Stimulated activated naive CD4-positive, alpha-beta T cell treated with Interleukin-2 at 50 U/mL for 16 hours (primary cell): ENCODE measurements at places on chromosomes 12 and 14.

DNA sequence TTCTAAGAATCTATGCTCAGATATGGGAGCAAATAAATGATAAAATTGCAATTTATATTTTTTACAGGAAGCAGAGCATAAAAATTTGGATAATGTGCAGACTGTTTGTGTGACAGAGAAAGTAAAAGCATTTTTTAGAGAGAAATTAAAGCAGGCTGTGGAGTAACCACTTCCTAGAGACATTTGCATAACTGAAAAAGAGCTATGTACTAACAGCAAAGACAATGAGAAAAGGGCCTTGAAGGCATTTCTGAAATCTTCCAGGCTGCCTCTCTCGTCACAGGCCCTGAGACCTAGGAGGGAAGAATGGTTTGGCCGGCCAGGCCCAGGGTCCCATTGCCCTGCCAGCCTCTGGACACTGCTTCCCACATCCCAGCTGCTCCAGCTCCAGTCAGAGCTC is 247.2 kb downstream of the ALX1 start:
- DNase-seq, result no peak

- no peak for DNase-seq
Observed at GRCh38 chr14:99475660-99476059, 5.0 kb downstream of the SETD3 start.

DNA sequence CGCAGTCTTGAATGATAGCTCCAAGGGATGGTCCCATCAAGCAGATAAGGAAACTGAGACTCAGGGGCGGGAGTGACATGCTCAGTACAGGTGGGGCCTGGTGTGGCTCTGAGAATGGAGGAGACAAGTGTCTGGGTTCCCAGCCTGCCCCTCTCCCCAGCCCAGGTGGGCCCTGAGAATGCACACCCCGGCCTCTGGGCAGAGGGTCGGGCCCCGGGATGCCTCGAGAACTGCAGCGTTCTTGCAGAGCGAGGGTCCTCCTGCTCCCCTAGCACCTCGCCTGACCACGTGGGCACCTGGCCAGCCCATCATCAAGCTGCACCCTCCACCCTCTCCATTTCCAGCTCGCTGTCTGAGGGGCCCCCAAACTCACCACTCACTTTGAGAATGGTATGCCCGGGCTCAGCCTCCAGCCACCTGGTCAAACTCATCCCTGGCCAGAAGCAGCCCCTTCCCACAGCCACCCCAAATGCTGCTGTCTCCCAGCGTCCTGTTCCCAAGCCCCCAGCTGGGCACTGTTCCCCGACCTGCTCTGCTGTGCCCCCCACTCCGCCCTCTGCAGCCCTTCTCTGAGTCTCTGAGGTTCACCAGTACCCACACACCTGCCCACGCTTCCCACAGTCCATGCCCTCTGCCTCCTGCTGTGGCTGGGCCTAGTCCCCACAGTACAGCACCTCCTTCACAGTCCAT is 44.3 kb downstream of the CYP46A1 start:
- no peak for DNase-seq

- DNase-seq, result no peak
Observed at GRCh38 chr12:28290262-28290661, 100.0 kb downstream of the CCDC91 start.

DNA sequence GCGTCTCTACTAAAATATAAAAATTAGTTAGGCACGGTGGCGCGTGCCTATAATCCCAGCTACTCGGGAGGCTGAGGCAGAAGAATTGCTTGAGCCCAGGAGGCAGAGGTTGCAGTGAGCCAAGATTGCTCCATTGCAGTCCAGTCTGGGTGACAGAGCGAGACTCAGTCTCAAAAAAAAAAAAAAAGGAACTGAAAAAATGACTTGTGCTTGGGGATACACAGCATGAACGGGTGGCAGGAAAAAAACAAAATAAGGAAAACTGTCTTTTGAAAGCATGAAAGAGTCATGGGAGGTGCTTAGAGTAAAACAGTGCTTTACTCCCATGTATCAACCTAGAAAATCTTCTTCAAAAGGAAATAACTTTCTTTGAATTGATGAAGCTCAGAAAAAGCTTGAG is 80.8 kb downstream of the TMTC1 start:
- no peak for DNase-seq

- DNase-seq, result no peak
Observed at GRCh38 chr14:76985540-76986230, 42.8 kb downstream of the IRF2BPL start.
